ENCODE measurements at places on chromosomes 4 and X.

GRCh38 chr4:5409972-5410618 lies 298.3 kb downstream of the EVC2 start:
- no peak for DNase-seq

- no peak for DNase-seq
Measured at GRCh38 chr4:161364681-161365080, 799.1 kb downstream of the FSTL5 start.

- no peak for DNase-seq
Measured at GRCh38 chrX:109697855-109698254, 35.2 kb downstream of the ACSL4 start.

- DNase-seq = peak; percentile 51
Measured at GRCh38 chr4:184994010-184994622, 24.2 kb upstream of the HELT start.

GRCh38 chr4:98700656-98701055 lies 42.2 kb upstream of the TSPAN5 start:
- DNase-seq = no peak

DNA sequence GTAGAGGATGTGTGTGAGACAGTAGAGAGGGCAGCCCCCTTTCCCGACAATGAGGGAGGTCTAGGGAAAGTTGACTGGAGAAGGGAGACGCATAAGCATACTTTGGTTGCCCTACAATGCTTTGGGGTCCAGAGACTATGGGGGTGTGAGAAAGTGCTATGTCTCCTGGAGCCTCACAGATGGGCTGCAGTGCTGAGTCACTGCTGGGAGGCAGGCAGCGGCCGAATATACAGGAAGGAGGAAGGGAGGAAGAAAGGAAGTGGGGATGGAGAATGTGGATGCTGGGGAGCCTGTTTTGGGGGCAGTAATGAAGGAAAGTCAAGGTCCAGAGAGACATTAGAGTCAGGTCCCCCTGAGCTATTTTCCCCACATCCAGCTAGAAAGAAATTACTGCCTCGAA lies 12.7 kb downstream of the DRP2 start:
- no peak for DNase-seq

GRCh38 chr4:71251261-71251660 lies 87.6 kb upstream of the SLC4A4 start:
- DNase-seq = no peak

GRCh38 chrX:27728291-27728690 lies 79.5 kb upstream of the MAGEB10 start:
- no peak for DNase-seq

GRCh38 chr4:38535717-38536116 lies 128.3 kb upstream of the KLF3 start:
- DNase-seq = no peak

GRCh38 chr4:95572304-95572991 lies 23.7 kb upstream of the UNC5C start:
- DNase-seq = no peak

DNA sequence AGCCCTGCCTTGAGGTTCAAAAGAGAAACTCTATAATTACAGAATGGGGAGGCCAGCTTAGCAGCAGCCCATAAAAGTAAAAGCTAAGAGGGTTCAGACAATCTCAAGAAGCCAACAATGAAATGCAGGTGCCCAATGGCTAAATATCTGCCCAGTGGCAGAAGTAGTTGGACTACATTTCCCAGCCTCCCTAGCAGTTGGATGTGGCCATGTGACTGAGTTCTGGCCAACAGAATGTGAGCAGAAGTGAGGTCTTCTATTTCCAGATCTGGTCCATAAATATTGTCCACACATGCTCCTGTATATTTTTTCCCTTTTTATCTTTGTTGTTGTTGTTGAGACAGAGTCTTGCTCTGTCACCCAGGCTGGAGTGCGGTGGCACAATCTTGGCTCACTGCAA lies 127.9 kb upstream of the NHS start:
- no peak for DNase-seq

DNA sequence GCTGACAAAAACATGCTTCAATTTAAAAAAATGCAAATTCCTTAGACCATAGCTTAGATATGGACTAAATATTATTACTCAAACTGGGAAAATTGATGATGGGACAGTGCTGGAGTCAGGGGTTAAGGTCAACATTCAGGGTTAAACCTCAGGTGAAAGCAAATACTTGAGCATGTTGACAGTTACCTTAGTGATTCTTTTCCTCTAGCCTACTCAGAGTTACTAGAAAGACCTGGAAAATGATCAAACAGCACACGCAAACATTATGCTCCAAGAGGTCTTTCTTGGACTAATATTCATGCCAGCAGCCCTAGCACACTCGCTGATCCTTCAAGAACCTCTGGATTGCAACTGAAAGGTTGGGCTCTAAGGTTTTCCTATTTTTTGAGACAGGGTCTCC lies 10.8 kb downstream of the IGFBP7 start:
- no peak for DNase-seq
